ENCODE measurements at places on chromosomes 7 and 10. TPM values are rescaled to one million over a fixed set of nuclear protein-coding genes. Genes with fewer than 3 reads are reported as not detected.

The ANKRD2 gene
- total RNA-seq, result not detected

The RAB19 gene
- total RNA-seq, result 0.37 TPM

The RBM20 gene
- not detected for total RNA-seq

The EIF4H gene
- total RNA-seq, result 199 TPM
